Stimulated activated CD4-positive, alpha-beta T cell treated with anti-CD3 and anti-CD28 coated beads, Interleukin-2, amount 100 ng/mL, for 48 hours (primary cell): ENCODE measurements at places on chromosomes 4 and X.

GRCh38 chrX:151175283-151176062 is 911 bp upstream of the GPR50 start:
- DNase-seq: no peak

DNA sequence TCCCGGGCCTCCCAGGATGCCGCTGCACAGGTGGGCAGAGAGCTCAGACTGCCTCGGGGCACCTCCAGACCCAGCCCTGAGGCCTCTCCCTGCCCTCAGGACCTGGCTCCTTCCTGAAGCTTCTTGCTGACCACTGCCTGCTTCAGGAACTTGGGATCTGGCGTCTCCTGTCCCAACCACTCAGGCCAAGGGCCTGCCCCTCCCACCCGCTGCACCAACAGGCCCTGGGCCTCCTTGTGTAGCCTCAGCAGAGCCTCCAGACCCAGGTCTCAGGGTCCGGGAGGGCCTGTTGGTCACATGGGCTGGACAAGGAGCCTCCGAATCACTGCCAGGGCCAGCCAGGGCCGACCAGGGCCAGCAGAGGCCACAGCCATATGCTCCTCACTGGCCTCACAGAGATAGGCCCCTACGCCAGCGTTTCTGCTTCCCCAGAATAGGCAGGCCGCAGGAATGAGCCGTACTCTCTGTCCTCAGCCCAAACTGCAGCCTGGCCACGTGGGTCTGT is 2.8 kb downstream of the MXD4 start:
- no peak for DNase-seq

DNA sequence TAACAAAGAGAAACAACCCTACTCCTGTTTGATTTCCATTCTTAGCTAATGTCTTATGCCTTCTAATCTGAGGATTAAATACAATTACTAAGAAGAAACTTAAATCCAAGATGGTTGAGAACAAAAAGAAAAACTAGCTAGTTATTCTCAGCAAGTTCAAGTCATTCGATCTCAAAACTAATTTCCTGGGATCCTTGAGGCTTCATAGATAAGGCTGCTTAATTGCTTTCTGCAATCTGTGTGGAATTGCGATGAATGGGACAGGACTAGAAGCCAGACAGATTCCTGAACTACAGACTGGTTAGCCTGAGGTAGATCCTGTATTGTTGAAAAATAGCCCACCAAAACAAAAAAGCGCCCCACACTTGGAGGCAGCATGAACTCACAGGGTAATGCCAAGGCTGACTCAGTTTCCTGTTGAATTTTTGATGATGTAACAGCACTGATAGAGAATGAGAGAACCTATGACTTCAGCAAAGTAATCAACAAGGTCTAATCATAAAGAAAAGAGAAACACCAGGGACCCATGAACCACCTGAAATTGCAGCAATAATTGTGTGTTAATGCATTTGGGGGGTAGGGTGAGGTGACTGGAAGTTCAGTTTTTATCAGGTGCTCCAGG is 33.9 kb downstream of the KLHL15 start:
- DNase-seq: no peak

GRCh38 chr4:21697583-21697982 is 251.0 kb downstream of the KCNIP4 start:
- no peak for DNase-seq

GRCh38 chr4:14539246-14539645 is 463.0 kb upstream of the CPEB2 start:
- no peak for DNase-seq

- no peak for DNase-seq
These were observed 96.6 kb upstream of the BANK1 start for GRCh38 chr4:101693842-101694398.

DNA sequence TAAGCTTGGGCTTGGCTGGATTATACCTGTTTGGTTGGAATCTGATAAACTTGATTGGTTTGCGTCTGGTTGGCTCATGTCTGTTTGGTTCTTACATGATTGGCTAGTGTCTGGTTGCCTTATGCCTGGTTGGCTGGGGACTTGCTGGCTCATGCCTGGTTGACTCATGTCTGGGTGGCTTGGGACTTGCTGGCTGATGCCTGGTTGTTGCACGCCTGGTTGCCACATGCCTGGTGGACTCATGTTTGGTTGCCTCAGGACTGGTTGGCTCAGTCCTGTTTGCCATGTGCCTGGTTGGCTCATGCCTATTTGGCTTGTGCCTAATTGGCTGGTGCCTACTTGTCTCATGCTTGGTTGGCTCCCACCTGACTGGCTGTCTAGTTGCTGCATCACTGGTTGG is 104.5 kb downstream of the APOOL start:
- no peak for DNase-seq

DNA sequence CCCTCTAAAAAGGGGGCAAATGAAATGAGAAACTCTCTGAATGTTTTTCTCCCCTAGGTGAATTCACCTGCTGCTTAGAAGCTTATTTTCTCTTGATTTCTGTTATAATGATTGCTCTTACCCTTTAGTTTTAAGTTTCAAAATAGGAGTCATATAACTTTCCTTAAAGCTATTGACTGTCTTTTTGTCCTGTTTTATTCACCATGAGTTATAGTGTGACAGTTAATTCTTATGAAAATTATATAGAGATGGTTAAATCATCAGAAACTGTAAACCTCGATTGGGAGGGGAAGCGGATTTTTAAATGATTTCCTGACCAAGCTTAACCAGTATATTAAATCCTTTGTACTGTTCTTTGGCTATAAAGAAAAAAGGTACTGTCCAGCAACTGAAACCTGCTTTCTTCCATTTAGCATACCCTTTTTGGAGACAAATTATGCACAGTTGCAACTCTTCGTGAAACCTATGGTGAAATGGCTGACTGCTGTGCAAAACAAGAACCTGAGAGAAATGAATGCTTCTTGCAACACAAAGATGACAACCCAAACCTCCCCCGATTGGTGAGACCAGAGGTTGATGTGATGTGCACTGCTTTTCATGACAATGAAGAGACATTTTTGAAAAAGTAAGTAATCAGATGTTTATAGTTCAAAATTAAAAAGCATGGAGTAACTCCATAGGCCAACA is 4.2 kb downstream of the ALB start:
- DNase-seq: no peak

DNA sequence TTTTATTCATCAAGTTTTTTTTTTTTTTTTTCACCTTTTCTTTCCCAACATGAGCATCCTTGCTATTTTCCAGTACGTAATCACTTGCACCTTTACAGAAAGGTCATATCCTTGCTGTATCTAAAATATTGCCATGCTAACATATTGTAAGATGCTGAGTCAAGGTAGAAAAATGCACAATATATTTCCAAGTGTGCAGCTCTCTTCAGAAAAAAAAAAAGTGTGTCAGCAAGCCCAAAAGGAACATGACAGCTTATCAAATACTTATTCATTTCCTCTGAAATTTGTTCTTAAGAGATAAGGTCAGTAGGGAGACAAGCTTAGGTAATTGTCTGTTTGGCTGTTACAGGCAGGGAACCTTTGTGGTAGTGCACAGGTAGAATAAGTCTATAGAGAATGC is 27.0 kb downstream of the SH2D1A start:
- no peak for DNase-seq

- DNase-seq: no peak
These were observed 208.1 kb upstream of the ARSJ start for GRCh38 chr4:114187592-114187991.

- DNase-seq: no peak
These were observed 52.5 kb upstream of the TTC29 start for GRCh38 chr4:146998157-146998556.

DNA sequence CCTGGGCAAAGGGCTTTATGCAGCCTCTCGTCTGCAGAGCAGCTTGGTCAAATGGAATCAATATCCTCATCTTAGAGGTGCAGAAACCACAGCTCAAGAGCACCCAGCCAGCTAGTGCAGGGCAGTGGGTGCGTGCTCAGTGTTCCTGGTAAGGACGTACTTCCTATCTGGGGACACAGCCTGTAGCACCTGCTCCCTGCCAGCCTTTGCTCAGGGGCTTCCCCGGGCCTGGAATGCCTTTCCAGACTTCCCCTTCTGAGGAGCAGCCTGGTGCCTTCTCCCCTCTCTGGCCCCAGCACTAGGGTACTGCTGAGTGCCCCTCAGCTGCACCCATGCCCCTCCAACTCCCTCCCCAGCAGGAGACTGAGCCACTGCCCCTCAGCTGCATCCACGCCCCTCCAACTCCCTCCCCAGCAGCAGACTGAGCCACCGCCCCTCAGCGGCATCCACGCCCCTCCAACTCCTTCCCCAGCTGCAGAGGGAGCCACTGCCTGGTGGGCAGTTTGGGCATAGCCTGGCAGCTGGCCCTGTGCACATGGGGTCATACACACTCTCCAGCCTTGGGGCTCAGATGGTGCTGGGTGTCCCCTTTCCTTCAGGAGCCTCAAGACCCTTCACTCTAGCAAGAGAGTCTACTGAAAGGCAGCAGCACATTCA is 42.2 kb upstream of the AFAP1 start:
- DNase-seq: no peak

DNA sequence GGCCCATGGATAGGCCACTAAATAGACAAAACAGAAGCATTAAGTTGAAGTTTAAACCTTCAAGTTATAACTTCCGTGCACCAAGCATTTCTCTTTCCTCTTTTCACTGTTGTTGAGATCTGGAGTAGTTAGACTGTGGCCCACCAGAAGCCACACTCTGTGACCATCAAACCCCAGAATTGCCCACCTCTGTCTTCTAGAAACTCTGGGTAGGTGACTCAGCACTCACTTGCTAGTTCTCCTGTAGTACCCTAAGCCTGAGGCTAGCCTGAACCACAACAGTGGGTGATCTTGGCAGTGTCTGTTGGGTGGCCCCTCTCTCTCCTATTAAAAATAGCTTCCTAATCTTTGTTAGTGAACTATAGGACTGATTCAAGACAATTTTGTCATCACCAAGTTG is 24.6 kb upstream of the CD40LG start:
- no peak for DNase-seq

DNA sequence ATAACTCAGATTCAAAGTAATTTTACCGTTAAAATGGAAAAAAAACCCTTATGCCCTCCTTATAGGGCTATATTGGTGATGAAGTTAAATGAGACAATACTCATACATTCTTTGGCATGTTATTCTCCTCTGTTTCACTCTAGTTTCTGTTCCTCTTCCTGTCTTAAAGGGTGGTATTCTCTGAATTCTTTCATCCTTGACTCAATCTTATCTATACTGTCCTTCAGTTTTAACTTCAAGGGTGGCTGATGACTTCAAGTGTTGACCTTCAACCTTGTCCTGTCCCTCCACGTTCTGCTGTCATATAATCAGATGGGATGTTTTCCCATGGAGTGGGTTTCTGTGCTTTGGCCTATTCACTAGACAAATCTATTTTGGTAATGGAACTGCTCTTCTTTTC is 44.0 kb downstream of the ZNF518B start:
- no peak for DNase-seq

- DNase-seq: no peak
These were observed 12.2 kb upstream of the NWD2 start for GRCh38 chr4:37232315-37232714.

DNA sequence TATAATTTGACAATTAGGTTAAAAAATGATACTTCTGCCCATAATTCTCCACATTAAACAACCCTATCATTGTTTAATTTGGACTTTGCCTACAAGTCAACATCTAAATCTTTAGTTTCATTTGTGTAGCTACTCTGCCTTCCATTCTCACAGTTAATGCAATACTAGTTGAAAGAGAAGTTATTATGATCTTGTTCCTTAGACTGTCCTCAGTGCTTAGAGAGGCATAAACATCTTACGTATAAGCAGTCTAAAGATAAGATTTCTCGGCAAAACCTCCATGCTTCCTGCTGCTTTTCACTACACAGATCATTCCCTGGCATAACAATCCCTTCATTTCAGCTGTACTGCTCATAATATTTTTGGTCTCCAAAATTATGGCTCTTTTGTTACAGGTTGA is 105.1 kb upstream of the CAMK2D start:
- DNase-seq: no peak

- no peak for DNase-seq
These were observed 109.6 kb downstream of the SPRY1 start for GRCh38 chr4:123506011-123506695.

DNA sequence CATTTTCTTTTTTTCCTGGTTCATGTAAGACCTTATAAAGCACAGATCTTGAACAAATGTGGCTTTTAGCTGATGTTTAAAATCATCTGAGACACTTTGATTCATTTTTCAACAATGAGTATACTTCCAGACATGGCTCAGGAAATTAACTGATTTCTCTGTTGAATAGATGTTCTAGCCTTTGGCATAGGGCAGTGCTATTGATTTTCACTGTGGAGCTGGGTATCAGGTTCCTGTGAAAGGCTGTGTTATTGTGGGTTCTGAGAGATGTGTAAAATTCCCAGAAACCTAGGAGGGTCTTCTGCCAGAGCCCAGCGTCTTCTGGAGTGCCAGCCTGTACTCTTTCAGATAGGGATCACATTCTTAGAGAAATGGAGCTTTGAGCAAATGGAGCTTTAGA is 278.9 kb downstream of the EPHA5 start:
- no peak for DNase-seq
